ENCODE measurements at places on chromosomes 6 and 20. TPM values are rescaled to one million over a fixed set of nuclear protein-coding genes. Genes with fewer than 3 reads are reported as not detected.

Gene RAET1L
- total RNA-seq = not detected

Gene FOXF2
- 0.24 TPM for total RNA-seq

Gene NT5E
- 13.5 TPM for total RNA-seq

DNA sequence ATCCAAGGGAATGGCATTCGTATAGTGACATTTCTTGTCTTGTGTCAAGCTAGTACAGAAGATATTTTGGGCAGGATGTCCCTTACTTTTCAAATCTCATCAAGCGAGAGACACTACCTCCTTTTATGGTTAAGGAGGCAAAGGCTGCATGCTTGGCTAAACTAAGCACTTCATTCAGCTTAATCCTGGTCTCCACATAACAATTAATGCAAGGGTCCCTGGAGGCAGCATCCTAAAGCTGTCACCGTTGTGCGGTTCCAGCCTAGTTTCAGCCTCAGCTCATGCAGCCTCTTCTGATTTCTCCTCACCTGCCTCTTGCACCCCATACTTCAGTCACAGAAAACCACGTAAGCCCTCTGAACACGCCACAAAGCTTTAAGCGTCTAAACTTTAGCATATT, 67.1 kb upstream of the SLC22A23 start:
- DNase-seq = no peak

DNA sequence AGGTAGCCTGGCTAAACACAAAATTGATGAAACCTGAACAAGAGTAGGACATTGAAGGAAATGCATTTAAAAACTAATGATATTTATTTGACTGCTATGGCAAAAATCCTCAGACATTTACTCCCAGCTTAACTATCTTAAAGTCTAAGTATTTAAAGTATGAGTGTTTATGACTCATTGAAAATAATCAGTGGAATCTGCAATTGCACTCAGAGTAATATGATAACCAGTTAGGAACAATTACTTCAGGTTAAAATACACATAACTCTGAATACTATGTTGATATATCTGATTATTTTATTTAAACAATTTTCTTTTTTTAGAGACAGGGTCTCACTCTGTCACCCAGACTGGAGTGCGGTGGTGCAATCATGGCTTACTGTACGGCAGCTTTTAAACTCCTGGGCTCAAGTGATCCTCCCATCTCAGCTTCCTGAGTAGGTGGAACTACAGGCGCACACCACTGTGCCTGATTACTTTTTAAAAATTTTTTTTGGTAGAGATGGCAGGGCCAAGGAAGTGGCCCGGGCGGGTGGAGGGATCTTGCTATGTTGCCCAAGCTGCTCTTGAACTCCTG, 43.9 kb downstream of the FILIP1 start:
- DNase-seq = no peak

DNA sequence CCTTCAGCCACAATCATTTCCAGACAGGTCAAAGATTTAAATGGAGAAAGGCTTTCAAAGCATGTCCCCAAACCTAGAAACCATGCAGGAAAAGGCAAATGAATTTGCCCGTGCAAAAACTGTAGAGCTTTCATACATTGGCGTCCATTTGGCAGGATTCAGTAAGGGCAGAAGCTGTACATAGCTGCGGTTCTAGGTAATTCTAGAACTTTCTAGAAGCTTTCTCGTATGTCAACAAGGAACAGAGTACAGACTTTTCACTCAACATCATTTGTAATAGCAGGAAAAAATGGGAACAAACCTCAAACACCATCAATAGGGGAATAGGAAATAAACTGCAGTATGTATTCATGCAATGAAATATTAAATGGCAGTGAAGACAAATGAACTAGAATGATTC, 11.1 kb upstream of the MAPK13 start:
- no peak for DNase-seq

GRCh38 chr20:48983423-48984400, 62.2 kb downstream of the ARFGEF2 start:
- peak; percentile 37 for DNase-seq

DNA sequence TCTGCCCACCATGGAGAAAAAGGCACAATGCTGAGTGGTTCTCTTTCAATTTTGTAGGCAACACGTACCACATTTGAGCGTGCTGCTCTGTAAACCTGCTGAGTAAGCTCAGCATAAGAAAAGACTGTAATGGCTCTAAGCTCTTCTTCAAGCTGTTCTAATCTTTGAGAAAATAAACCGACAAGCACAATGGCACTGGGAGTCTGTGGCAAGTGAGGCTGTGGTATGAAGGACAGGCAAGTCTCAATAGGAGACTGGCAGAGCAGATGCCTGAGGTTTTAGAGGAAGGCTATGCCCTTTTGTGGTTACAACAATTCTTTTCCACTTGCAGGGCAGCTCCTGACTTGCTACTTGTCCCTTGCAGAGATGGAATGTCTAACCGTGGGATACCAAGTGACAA, 136.7 kb upstream of the EXOC2 start:
- DNase-seq = no peak

DNA sequence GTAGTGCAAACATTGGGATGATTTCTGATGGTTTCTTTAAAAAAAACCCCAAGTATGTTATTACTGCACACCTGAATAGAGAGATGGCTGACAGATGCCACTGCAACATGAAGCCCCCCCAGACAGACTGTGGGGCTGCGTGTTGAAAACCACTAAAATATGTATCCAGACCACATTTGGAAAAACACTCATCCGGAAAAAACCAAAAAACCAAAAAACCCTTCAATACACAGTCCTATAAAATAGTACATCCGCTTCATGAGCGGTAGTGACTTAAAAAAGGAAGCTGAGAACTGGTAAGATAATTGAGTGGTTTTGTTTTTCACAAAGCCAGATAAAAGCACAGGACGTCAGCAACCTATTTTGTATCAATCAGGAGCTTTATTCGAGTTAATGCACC, 47.1 kb upstream of the EDN3 start:
- no peak for DNase-seq

DNA sequence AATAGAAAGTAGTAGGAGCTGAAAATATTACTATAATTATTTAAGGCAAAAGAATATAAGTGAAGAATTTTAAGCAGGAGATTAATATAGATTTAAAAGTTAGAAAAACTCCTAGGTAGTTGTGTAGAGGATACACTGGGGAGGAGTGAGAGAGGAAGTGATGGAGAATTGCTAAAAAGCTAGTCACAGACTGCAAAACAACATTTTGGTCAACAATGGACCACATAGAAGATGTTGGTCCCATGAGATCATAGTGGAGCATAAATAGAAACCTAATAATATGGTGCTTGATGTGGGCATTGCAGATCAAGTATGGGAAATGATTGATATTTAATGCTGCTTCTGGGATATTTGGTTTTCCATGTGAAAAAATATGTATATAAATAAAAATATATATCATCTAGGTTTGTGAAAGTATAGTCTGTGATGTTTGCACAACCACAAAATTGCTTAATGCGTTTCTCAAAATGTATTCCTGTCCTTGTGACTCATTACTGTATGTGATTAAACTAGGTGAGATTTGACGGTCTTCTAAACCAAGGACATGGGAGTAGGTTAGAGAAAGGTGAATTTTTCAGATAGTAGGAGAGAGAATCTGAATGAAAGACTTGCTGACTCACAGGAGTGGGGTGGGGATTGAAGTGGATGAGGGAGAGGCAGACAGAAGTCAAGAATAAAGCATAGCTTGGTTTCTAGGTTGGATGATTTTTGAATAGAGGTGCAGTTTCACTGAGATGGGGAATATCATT, 174.0 kb downstream of the BCKDHB start:
- no peak for DNase-seq

- no peak for DNase-seq
Measured at GRCh38 chr6:148265054-148265453, 77.6 kb upstream of the SASH1 start.

DNA sequence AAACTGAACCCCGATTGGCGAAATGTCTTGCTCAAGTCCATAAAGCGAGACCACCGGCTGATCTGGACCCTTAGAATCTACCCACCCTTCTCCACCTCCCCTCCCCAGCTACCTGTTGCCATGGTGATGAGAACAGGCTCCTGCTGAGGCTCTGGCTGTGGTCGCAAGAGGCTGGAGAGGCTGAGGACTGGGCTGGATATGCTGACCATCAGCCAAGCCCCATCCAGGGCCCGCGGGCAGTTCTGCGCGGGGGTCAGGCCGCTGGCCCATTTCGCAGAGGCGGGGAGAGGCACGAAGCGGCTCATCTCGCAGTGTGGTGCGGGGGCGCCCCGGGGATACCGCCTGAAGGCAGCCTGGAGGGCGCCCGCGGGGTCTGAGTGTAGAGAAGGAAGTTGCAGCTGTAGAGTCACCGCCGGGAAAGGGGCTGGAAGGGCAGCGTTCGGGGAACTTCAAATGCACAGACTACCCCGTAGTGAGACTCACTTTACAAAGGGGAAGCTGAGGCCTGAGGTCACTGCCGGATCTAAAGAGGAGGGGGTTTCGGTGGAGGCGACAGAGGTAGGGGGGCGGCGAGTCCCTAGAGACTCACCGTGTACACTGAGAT, 671 bp downstream of the TAPBP start:
- DNase-seq = peak; percentile 66

GRCh38 chr20:45290677-45291355, 15.8 kb upstream of the RBPJL start:
- DNase-seq = peak; percentile 84

DNA sequence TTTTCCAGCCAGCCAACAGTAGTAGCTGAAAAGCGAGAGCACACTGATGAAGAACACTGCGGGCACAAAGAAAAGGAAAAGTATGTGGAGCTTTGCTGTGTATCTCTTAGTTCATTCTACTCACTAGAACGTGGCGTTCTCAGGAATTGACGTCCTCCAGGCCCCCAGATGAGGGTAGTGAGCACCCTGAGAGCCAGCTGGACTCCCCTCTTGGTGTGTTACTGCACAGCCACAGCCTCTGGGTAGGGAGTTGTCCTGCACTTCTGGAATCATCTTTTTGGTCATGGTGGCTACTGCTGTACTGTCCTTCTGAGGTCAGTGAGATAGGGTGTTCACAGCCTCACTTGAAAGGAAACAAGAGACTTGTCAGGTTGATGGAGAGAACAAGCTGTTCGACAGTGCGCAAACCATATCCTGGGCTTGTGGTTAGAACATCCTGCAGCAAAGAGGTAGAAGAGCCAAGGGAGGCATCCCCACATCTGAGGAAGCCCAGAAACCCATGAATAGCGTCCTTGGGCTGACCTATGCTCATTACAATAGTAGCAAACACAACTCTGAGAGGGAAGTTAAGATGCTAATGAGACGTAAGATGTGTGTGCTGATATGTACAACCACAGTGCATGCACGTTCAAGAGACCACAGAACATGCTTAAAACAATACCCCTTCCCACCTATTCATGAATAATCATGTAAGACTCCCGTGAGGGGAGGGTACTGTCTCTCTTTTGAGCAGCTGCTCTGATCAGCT, 14.6 kb upstream of the HLA-F start:
- DNase-seq = no peak

DNA sequence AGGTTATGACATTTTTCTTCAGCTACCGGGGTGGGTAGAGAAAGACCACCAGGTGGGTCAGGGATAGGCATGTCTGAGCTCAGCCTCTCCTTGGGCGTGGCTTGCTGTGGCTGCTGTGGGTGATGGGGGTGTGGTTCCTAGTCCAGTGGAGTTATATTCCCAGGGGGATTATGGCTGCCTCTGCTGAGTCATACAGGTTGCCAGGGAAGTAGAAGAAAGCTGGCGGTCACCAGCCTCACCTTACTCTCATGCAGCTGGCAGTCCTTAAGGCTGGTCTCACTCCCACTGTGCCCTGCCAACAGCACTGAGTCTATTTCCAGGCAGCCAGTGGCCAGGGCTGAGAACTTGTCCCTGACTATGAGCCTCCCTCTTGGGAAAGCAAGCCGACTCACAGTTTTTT, 130.0 kb downstream of the SCP2D1 start:
- DNase-seq = no peak

GRCh38 chr6:133407320-133408100, 166.4 kb downstream of the EYA4 start:
- DNase-seq = no peak

DNA sequence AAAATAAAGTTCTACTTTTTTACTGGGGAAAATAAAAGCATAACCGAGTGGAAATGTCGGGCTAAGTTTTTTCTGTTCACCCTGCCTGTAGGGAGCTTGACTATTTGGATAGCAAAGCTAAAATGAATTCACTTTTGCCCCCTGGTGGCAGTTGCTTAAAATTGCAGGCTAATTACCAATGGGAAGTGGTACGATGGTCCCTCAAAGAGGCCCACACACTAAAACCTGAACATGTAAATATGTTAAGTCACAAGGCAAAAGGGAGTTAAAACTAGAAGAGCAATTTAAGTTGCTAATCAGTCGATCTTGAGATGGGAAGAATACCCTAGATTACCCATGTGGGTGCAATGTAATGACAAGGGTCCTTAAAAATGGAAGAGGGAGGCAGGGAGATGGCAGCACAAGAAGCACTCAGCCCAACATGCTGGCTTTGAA, 916 bp upstream of the SUN5 start:
- no peak for DNase-seq

DNA sequence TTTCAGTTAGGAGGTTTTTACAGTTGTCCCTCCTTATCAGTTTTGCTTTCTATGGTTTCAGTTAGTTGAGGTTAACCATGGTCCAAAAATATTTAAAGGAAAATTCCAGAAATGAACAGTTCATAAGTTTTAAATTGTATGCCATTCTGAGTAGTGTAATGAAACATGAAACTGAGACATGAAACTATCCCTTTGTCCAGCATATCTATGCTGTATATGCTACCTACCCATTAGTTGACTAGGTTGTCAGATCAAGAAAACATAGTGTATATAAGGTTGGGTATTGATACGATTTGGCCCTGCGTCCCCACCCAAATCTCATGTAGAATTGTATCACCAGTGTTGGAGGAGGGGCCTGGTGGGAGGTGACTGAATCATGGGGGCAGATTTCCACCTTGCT, 39.1 kb downstream of the VGLL2 start:
- DNase-seq = no peak
